ENCODE measurements at places on chromosomes 4 and X.

- no peak for DNase-seq
Measured at GRCh38 chrX:88604433-88605221, 142.4 kb upstream of the CPXCR1 start.

DNA sequence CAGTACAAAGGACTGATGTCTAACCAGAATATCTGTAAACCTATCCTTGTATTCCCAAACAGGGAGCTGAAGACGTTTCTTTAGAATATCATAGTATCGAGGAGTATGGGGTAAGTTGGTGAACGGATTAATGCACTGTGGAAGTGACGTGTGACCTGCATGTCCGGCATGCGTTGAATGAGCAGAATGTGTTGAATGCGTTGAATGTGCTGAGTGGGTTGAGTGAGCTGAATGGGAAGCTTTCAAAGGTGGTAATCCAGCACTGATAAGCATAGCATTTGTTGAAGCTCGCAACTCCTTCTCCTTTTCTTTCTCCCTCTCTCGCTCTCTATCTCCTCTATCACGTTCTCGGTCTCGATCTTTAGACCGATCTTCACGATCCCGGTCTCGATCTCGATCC is 8.1 kb downstream of the DHX15 start:
- no peak for DNase-seq

- DNase-seq: peak; percentile 19
Measured at GRCh38 chr4:158530381-158530780, 8.7 kb downstream of the RXFP1 start.

DNA sequence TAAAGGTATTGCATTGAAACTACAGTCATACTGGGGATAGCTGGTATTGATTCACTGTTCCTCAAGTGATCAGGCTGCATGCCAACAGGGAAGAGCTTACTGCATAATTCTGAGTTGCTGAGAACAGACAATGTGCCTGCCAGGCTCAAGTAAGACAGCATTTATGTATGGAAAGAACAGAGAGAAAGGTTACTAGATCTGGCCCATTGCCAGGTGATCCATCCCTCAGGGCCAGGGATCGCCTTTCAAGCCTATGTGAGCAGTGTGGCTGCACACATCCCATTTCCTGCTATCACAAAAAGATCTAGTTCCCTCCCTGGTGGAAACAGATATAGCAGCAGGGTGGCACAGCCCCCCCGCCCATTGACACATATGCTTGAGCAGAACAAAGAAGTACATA is 254.0 kb downstream of the TMA16 start:
- DNase-seq: peak; percentile 2

- DNase-seq: no peak
Measured at GRCh38 chr4:112847781-112848180, 201.7 kb upstream of the ANK2 start.

GRCh38 chr4:84973856-84974255 is 7.4 kb upstream of the WDFY3 start:
- no peak for DNase-seq

DNA sequence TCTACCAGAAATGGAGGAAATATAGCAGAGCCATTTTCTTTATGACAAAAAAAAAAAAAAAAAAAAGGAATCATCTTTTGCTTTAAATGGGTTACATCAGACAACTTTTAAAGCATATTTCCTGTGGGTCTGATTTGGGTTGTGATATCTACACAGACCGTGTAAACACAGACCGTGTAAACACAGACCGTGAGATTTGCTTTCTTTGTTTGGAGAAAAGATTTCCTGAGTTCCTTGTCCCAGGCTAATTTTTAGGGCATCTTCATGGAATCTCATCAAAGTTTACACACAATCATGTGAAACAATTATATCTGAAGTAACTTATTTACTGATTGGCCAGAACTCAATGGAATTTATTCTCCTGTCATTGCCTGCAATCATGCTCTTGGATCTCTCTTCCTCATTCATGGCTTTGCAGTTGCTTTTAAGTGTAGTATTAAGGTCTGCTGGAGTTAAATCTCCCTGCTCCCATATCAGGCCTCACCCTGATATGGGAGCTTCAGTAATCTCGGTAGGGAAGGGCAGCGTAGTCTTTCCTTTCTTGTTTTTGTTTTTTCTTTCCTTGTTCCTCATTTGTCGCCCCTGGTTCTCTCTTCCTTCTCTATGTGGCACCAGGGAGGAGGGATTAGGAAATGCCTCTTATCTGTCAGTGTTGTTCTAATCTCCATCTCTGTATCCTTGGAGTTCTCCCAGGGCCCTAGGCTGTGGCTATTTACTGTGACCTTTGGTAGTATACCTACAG is 248.6 kb upstream of the JADE1 start:
- no peak for DNase-seq

GRCh38 chr4:24727390-24728224 is 67.8 kb upstream of the SOD3 start:
- no peak for DNase-seq

- DNase-seq: peak; percentile 80
Measured at GRCh38 chrX:45849261-45849862, 648.7 kb upstream of the DIPK2B start.

DNA sequence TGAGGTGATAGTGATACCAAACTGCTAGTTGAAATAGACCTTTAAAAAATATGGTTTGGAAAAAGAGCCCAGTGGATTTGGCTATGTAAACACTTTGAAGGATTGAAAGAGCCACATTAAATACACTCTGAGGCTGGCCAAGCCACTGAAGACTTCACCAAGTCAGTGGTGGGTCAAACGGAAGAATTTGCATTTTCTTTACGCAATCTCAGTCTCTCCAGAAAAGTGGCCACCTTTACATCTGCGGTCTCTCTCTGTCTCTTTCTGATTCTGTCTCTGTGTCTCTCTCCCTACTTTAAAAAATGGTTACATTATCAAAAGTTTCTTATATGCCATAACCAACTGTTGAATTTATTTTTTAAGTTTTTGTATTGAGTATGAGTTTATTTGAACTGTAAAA is 651.2 kb upstream of the PITX2 start:
- no peak for DNase-seq

- DNase-seq: peak; percentile 97
Measured at GRCh38 chr4:17066972-17067371, 168.5 kb upstream of the LDB2 start.

- DNase-seq: peak; percentile 65
Measured at GRCh38 chr4:88818631-88819470, 121.2 kb upstream of the NAP1L5 start.

Measured in GM23248 (cell line).